ENCODE measurements at places on chromosomes 16 and 17.

- no peak for DNase-seq
Measured at GRCh38 chr17:36702636-36703035, 101.3 kb downstream of the MRM1 start.

- no peak for DNase-seq
Measured at GRCh38 chr16:4245077-4245791, 3.4 kb upstream of the SRL start.

GRCh38 chr17:79698146-79698846 lies 32.4 kb upstream of the ENPP7 start:
- DNase-seq: no peak

GRCh38 chr16:4613636-4614570 lies 785 bp downstream of the UBALD1 start:
- DNase-seq: peak; percentile 65

GRCh38 chr17:50176559-50177357 lies 11.0 kb downstream of the SGCA start:
- no peak for DNase-seq

- DNase-seq: no peak
Measured at GRCh38 chr16:9761870-9762269, 420.4 kb downstream of the GRIN2A start.

DNA sequence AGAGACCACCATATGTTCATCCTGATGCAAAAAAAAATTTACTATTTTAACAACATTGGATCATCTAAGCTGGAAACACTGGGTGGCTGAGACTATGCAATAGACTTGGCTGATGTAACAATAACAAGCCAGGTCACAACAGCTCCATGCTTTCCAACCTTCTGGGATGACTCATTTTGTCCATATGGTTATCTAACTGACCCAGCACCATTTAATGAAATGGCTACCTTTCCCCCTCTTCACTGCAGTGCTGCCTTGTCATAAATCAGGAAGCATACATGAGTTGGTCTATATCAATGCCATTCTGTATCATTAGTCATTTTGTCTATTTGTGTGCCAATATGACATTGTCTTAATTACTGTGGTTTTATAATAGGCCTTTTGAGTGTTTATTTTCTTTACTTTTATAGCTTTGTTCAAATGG lies 217.6 kb upstream of the KCNJ16 start:
- no peak for DNase-seq

DNA sequence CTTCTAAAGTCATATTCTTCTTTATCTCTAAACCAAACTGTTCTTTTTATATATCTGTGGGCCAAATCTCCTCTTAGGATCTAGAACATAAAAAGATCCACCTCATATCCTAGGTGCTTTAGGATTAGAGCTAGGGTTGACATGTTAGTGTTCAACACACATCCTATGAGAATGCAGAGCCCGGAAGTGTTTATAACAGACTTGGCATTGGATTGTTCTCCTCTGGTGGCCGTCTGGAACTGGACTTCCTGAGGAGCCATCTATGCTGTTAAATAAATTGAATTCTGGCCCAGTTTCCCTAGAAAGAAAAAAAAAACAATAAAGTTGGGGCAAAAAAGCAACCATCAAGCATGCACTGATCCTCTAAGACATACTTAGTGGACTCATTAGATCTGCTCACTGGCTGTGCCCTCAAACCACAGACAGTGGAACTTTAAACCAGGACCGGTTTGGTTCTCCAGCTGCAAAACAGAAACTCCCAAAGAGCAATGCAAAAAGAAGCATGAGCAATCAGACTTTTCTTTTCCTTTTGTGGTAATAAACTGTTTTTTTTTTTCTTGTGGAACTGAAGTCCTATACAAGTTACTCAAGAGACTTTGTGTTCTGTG lies 182.5 kb downstream of the ZNF18 start:
- no peak for DNase-seq

DNA sequence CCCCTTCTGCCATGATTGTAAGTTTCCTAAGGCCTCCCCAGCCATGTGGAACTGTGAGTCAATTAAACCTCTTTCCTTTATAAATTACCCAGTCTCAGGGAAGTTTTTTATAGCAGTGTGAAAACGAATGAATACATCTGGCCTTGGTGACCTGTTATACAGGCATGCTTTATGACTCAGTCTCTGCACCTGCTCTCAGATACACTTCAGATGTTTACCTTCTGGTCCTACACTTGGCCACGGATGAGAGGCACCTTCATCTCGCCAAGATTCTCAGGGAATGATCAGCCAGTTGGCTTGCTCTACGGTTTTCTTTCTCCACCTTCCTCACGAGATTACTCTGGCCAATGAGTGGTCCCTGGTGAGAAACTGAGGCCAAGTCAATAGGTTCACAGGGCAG lies 304.7 kb downstream of the CA10 start:
- DNase-seq: no peak

DNA sequence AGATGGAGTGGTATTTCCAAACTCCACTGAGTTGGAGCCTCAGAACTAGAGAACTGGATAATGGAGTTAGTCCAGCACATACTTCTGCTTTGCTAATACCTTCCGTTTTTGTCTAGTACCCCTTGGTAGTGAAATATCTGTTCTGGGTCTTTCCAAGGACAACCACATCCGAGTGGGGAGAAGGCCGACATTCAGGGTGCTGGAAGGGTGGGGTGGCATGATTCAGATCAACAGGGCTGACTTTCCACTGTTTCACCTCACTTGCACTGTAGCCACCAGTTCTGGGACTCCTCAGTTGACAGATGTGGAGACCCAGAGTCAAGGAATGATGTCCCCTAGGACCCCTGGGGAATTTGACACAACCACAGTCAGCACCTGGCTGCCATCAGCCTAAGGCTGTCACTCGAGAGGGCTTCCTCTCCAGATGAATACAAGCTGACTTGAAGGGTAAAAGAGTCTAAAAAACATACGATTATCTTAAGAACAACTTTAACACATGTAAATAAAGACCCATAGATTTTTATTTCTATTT lies 84.8 kb upstream of the HNF1B start:
- no peak for DNase-seq

GRCh38 chr16:81718637-81719036 lies 60.5 kb upstream of the PLCG2 start:
- no peak for DNase-seq

GRCh38 chr17:7218166-7218565 lies 1.5 kb downstream of the DLG4 start:
- no peak for DNase-seq

GRCh38 chr16:51989637-51990230 lies 557.2 kb downstream of the TOX3 start:
- DNase-seq: no peak

DNA sequence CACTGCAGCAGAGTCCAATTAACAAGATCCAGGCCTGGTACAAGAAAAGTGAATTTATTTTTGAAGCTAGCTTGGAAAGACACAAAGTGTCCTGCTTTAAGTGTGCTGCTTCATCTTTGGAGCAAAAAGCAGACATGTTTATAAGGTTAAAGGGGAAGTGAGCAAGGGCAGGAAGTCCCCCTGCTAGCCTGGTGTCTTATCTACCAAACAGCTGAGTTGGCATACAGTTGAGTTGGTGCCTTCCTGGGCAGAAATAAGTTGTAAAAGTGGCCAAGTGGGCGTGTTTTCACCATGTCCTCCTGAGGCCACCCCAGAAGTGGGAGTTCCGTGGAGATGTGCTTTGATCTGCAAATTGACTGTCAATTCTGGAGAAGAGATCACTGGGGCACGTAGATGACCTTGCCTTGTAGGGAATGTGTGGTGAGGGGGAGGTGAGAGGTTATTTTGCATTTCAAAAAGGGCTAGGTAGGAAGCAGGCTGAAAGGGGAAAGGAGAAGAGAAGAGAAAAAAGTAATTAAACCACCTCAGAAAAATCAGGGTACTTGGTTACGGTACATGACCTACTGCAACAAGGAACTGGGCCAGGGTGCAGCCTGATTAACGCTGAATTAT lies 38.3 kb upstream of the HSBP1 start:
- no peak for DNase-seq

- DNase-seq: no peak
Measured at GRCh38 chr17:49926886-49927285, 42.1 kb upstream of the DLX4 start.

DNA sequence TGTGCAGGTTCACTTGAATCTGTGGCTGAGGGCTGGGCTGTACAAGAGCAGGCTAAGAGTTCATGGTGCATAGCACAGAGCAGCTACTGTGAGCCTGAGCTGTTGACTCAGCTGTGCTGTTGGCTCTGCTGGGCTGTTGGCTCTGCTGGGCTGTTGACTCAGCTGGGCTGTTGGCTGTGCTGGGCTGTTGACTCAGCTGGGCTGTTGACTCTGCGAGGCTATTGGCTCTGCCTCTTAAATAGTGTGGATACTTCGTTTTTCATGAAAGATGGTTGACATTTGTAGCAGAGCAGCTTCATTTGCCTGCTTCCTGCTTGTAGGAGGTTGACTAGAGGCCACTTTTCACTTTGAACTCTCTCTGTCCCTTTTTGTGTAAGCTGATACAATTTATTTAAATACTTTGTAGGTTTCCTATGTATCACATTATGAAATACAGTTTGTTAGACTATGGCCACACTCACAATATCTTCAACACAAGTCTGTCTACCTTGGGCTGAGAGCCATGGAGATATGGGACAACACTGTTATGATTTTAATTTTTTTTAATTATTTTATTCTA lies 40.3 kb upstream of the CCNF start:
- peak; percentile 95 for DNase-seq

GRCh38 chr16:19555938-19556771 lies 652 bp downstream of the VPS35L start:
- no peak for DNase-seq

- DNase-seq: no peak
Measured at GRCh38 chr17:43085474-43085873, 39.7 kb downstream of the BRCA1 start.

DNA sequence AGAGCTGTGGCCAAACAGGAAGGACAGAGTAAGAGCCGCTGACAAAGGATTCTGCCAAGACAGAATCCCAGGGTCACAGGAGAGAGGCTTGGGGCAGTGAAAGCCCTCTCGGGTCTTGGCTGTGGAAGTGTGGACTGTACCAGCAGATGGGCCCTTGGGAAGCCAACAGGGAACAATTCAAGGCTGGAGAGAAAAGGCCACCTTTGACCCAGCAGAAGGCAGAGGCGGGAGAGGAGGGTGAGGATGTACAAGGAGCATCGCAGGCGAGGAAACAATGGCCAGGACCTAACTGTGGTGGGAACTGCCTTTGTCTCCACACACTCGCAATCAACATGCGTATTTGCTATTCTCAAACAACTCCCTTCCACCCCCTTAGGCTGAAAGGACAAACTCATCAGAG lies 15.7 kb downstream of the CARHSP1 start:
- no peak for DNase-seq

DNA sequence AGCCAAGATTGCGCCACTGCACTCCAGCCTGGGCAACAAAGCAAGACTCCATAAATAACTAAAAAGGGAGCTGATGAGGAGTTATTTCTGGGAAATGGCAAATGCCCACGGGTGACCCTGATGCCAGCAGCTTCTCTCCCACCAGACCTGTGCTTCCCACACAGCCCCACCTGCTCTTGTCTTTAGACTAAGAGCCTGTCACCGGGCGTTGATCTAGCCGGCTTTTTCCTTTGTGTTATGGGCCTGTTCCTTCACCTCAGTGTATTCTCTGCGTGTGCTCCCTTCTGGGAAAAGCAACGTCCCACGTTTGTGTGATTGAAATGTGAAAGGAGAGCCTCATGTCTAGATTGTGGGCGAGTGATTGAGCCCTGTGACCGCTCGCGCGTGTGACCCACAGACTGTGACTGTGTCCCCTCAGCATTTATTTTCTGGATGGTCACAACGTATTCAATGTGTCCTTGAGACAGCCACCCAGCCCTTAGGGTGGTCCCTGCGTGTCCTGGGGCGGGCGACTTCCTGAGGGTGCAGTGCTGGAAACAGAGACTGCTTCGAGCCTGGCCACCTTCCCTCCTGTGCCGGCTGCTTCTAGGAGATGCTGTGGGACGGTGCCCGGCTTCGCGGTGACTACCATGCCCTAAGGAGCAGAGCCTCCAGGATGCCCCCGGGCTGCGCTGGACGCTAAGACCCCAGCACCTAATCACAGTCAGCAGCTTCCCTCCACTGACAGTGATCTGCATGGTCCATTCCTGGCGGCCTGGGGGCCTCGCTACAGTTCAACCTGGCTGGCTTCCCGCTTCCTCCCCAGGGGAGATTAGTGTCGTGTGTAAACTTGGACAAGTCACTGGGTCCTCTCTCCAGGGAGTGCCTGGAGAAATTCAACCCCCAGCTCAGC lies 7.8 kb upstream of the RNPS1 start:
- DNase-seq: no peak

All from NCI-H2081 (cell line).